AG08395 (cell line): ENCODE measurements at places on chromosomes 6 and 20.
A peak's percentile ranks its signal among the peaks of the same experiment; 100 is the strongest.

- peak; percentile 51 for DNase-seq
Observed at GRCh38 chr20:41057999-41058673, 29.5 kb downstream of the TOP1 start.

GRCh38 chr20:25280574-25281535, 33.0 kb downstream of the PYGB start:
- no peak for DNase-seq

- peak; percentile 22 for DNase-seq
Observed at GRCh38 chr6:104784884-104785283, 74.8 kb downstream of the HACE1 start.

- no peak for DNase-seq
Observed at GRCh38 chr6:165880686-165881085, 217.6 kb upstream of the PDE10A start.

DNA sequence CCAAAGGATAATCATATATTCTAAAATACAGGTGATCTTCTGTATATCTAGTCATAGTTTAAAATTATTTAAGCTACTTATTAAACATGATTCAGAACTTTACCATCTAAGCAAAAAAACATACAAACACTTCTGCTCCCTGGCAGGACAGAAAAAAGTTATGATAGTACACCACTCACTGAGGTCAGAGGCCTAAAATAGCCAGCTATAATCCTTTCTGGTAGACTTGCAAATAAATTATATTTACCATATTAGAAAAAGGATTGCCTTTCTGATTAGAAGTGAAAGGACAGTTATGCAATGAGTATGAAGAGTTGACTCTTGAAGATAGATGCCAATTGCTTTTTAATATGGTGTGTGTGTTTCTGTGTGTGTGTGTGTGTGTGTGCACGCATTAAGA, 207.4 kb downstream of the BMP2 start:
- no peak for DNase-seq

- DNase-seq, result no peak
Observed at GRCh38 chr6:3765415-3765814, 13.9 kb upstream of the PXDC1 start.

GRCh38 chr20:4713401-4713800, 8.3 kb upstream of the PRND start:
- DNase-seq, result no peak

GRCh38 chr6:168525114-168525513, 84.1 kb downstream of the SMOC2 start:
- DNase-seq, result no peak

GRCh38 chr6:111565326-111566221, 40.1 kb downstream of the TRAF3IP2 start:
- no peak for DNase-seq

DNA sequence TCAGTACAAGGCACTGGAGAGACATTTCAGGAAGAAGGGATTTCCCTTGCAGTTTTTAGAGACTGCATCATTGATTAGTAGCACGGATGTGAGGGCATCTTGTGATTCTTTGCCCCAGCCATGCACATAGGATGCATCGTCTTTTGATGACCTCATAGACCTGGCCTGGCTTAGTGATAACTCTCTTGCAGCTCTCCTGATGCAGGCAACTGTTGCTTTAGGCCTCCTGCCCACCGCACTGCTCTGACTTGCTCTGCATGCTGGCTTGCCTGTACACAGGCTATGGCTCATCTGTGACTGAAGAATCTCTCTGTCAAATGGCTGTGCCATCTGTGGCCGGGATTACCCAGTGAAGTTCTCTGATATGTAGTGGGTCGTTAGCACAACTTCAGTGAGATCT, 207.7 kb upstream of the PTCHD4 start:
- DNase-seq, result no peak
